CD8-positive, alpha-beta T cell (primary cell): ENCODE measurements at places on chromosomes 7 and 10.

GRCh38 chr10:72337039-72337629 is 17.6 kb downstream of the DNAJB12 start:
- DNase-seq, result peak; percentile 73

DNA sequence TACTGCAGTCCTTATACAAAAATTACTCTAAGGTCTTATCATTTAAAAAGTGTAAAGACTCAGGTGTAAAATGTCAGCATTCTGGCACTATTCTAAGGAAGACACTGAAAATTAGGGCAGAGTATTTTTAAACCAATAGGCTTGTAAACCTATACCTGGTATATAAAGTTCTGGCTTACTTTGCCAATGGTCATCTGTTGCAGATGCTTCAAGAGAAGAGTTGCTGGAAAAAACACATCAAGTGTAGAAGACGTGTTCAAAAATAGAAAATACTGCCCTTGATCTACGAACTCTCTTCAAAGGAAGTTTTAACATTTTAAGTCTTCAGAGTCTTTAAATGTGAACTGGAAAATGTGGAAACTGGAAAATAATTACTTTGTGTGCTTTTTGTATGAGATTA is 23.9 kb downstream of the NT5C3A start:
- no peak for DNase-seq

DNA sequence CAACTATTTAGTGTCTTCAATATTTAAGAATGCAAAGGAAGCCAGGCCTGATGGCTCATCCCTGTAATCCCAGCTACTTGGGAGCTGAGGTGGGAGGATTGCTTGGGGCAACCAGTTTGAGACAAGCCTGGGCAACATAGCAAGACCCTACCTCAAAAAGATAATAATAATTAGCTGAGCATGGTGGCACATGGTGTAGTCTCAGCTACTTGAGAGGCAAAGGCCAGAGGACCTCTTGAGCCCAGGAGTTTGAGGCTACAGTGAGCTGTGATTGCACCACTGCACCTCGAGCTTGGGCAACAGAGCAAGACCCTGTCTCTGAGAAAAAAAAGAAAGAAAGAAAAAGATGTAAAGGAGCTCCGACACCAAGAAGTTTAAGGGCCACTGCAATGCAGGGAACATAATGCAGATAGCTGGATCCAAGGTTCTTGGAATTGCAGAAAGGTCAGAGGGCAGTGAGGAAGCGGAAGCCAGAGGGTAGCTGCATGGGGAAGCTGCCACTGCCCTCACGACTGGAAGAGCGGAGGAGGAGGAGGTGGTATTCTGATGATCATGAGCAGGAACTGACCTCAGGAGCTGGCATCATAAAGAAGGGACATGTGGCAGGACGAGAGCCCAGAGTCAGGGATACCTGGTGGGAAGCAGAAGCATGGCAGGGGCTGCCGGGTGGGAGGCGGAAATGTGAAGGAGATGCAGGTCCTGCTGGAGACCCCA is 60.2 kb upstream of the PODXL start:
- DNase-seq, result no peak

DNA sequence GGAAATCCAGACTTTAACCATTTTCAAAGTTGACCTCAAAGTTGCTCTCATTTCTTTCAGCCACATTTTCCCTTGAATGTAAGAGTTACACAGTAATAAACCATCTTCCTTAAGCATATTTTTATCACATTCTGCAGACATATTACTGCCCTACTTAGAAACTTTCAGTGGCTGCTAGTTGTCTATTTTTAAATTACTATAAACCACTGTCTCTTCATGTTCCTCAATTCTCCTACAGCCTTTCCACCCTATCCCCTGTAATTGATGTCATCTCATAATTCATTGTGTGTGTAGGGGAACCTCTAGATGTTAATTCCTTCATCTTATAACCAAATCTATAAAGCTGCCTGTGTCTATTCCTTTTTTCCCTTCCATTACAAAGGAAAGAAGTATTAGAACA is 78.1 kb upstream of the STRIP2 start:
- DNase-seq, result no peak

DNA sequence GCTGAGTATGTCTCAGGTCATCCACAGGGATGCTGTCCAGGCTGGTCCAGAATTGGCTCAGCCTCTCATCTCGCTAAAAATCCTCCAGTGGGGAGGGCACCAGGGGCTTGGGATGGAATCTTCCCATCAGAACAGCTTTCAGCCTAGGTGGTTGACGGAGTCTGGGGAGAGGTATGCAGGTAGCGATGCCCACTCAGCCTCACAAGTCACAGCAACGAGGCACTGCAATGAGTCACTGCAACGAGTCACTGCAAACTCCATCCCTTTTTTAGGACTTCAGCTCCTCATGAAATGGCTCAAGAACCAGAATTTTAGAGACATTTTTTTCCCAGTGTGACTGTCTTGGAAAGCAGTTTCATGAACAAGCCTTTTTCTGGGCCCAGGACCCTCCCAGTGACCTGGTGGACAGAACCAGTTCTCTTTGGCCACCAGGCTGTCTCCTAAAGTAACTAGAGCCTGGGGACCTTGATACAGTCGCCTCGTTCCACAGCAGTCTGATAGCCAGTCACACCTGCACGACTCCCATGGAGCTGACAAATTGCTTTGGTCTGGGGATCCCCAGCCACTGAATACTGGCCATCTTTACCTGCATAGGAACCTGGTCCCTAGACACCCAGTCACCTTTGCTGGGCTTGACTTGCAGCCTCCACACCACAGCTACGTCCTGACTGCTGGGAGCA is 41.3 kb upstream of the PPP2R2D start:
- DNase-seq, result no peak

DNA sequence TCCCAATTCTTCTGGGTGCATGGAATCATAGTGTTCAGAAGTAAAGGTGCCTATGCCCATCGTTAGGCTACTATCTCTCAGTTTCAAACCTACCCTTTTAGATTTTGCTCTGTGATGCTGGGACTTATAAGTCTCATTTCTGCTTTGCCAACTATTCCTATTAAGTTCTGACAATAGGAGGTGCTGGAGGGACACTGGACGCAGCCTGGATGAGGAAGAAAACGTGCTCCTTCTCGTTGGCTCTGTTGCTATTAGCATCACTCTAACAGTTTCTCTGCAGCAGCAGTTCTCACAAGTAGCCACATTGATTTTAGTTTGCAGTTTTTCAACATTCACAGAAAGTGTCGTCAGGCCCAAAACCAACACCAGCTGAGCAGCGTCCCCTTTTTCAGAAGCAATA is 72.4 kb downstream of the ABCC2 start:
- DNase-seq, result no peak

DNA sequence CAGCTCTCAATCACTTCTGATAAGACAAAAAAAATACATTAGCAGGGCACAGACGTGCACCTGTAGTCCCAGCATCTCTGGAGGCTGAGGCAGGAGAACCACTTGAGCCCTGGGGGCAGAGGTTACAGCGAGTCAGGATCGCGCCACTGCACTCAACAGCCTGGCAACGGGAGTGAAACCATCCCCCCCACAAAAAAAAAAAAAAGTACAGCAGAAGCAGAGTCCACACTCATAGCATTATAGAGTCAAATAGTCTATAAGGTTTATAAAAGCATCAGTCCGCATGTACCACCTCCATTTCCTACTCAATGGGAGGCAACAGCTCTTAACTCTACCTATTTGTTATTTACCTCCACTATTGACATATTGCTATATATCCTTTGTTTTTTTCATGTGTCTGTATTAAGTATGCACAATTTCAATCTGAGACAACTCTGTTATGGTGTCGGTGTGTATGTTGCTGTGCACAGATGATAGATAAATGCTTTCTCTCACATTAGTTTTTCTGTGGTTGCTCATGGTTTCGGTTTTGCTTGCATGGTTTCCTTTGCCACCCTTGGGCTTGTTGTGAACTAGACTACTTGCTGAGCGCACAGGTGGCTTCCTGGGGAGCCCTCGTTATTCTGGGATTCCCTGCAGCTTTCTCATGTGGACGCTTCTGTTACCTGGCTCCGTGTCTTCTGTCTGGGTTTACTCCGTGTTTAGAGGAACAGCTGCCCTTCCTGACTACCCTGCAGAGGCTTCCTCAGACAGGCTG is 40.4 kb downstream of the PROSER2 start:
- no peak for DNase-seq

GRCh38 chr10:13502380-13502779 is 26.4 kb downstream of the BEND7 start:
- DNase-seq, result no peak

DNA sequence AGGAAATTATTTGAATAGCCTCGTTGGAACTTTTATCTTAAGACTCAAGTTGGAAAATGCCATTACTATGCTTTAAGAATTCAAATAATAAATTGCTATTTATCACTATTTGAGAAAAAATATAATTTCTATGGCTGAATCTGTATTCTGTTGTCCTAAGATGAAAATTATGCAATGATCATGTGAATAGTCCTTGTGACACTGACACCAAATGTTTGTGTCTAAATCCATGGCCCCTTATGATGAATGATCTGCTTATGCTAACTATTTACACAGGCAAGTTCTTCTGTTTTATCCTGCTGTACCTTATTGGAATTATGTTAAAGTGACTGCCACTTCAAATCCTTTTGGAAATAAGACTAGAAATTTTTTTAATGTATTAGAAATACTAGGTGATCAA is 208.7 kb downstream of the DOCK4 start:
- DNase-seq, result no peak

DNA sequence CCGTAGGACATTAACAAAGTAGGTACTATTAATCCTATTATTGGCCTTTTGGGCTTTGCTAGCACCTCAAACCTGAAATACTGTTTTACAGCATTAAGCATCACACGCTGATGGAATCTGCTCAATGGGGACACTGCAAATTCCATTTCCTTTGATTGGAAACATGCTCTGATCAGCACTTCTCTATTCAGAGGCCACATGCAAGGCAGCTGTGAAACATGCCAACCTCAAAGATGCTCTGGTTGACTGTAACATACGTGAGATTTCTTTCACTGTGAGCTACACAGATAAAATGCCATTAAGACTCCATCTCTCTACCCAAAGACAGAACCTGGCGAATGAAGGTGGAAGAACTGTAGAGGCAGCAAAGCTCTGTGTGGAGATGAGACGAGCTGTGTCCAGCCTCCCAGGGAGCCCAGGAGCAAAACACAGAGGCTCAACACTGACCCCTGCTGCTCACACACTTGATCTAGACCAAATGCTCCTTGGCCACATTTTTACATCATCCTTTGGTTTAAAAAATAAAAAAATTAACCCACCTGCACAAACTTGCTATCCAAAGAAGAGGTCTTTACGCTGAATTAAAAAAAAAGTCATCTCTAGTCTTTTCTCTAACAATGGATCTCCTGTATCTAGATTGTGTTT is 8.0 kb downstream of the RSU1 start:
- peak; percentile 34 for DNase-seq
